Activated CD8-positive, alpha-beta memory T cell treated with anti-CD3 and anti-CD28 coated beads for 1 hour (primary cell): ENCODE measurements at places on chromosomes 3 and 15.

- no peak for DNase-seq
Measured at GRCh38 chr3:190003681-190004123, 117.0 kb downstream of the P3H2 start.

- DNase-seq, result no peak
Measured at GRCh38 chr3:133192363-133192945, 154.3 kb downstream of the TMEM108 start.

DNA sequence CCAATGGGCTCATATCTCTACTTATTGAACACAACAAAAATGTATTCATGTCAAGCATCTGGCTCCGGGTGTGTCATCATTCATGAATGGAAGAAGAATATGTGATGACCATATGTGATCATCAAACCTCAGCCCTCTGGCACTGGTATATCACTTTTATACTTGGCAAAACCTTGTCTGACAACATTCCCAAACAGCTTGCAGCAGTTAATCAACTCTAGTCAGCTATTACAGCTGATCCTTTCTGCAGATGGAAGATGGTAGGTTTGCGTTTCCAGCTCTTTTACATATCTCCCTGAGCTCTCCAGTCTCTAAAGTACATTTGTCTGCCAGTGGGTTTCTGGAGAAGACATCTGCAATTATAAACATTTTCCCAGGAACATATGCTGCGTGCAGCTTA is 6.6 kb downstream of the PLSCR5 start:
- DNase-seq, result no peak

- no peak for DNase-seq
Measured at GRCh38 chr3:105365391-105366325, 1.1 kb upstream of the ALCAM start.

DNA sequence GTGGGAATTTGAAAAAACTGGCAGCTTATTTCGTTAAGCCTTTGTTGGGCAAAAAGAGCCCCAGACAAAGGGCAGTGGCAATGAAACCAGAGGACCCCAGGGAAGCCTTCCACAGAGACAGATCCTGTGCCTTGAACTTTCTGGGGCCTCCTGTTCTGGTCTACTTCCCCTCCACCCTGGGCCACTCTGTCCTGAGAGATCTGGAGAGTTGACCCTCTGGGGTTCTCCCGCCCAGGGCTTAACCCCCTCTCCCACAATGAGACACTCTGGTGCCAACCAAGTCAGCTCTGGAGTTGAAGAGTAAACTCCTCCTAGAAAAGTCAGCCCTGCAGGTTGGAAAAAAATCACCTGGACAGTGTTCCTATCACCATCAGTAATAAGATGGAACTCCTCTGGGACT is 20.8 kb downstream of the EHD4 start:
- DNase-seq, result no peak
